Natural killer cell treated with Interleukin-12 subunit alpha and Interleukin-12 subunit beta and Interleukin-15 and Interleukin-18, amount 100 ng/mL, for 72 hours (primary cell): ENCODE measurements at places on chromosomes 5 and 9. TPM values are rescaled to one million over a fixed set of nuclear protein-coding genes. Genes with fewer than 3 reads are reported as not detected.

DNA sequence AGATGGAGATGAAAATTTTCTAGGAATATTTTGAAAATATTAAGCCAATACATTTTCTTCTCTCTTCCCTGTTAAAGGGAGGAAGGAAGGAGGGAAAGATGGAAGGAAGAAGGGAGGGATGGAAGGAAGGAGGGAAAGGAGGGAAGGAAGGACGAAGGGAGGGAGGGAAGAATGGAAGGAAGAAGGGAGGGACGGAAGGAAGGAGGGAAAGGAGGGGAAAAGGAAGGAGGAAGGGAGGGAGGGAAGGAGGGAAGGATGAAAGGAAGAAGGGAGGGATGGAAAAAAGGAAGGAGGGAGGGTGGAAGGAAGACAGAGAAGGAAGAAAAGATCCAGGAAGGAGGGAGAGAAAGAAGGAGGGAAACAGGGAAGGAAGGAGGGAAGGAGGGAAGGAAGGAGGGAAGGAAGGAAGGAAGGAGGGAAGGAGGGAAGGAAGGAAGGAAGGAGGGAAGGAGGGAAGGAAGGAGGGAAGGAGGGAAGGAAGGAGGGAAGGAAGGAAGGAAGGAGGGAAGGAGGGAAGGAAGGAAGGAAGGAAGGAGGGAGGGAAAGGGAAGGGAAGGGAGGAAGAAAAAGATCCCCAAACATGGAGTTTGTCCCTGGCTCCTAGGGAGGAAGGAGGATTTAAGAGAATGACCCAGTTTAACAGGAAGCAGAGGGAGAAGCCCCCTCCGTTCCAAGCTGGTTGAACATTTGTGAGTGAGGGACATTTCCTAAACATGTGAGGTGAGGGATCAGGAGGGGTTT, 70.3 kb upstream of the NEURL1B start:
- no peak overlapping the region for H3K4me3 ChIP-seq
- H3K27ac ChIP-seq, result no peak overlapping the region
- H3K36me3 ChIP-seq, result no peaks in the 10 kb centered on the region
- DNase-seq, result no peak

GRCh38 chr5:33403187-33403586, 37.6 kb upstream of the TARS1 start:
- no peaks in the 10 kb centered on the region for H3K36me3 ChIP-seq
- DNase-seq, result no peak
- H3K4me1 ChIP-seq, result no peaks in the 10 kb centered on the region
- H3K4me3 ChIP-seq, result no peak overlapping the region
- no peak overlapping the region for H3K27ac ChIP-seq
- peaks cover 29% of the 10 kb centered on the region for H3K27me3 ChIP-seq

Gene PTTG1
- 241 TPM for total RNA-seq

Gene BTNL8
- total RNA-seq, result not detected

DNA sequence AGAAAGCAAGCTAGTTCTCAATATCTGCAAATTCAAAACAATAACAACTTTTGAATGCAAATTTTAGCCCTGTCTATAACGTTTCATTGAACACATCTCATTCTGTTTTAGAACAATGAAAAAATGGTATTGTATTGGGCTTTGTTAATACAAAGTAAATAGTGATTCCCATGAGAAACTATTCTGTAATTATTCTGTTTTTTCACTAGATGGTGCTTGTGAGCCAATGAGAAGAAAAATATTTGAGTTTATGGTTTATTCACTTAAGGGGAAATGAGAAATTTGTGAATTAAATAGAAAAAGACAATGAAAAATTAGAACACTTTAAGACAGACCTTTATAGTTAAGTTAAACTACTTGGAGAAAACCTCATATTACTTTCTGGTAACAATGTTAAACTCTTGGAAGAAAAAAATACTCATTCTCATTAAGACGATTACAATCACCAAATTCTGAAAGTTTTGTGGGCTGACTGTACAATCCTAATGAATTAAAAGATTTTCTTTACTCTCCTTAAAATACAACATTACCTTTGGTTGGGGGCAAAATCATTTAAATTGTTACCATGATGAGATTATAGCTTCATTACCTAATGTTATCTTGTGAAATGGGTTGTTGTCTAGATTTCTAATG, 127.0 kb downstream of the NNT start:
- peaks cover 22% of the 10 kb centered on the region for H3K27me3 ChIP-seq
- DNase-seq, result no peak
- no peaks in the 10 kb centered on the region for H3K36me3 ChIP-seq
- no peaks in the 10 kb centered on the region for H3K4me1 ChIP-seq
- H3K4me3 ChIP-seq, result no peak overlapping the region

Gene ADAMTS12
- not detected for total RNA-seq

Gene RLN1
- total RNA-seq, result 1.1 TPM

Gene ADGRD2
- total RNA-seq, result not detected

DNA sequence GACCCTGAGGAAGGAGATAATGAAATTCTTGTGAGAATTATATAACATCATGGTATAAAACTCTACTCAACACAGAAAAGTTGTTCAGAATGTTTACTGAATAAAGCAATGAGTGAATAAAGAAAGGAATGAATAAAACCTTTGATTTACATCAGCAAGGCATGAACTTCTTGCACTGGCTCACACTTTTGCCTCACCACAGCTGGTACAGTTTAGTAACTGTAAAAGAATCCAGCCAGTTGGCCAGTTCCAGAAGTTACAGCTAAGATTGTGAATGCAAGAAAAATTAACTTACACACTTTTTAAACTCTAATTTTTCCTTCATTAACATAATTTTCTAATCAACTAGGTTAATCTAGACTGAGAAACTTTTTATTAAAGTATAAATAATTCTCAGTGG, 490.9 kb downstream of the NFIB start:
- no peak for DNase-seq
- H3K27ac ChIP-seq, result no peak overlapping the region
- no peaks in the 10 kb centered on the region for H3K4me1 ChIP-seq
- no peak overlapping the region for H3K4me3 ChIP-seq

Gene SPAG8
- 1.6 TPM for total RNA-seq

GRCh38 chr5:144659634-144660227, 489.1 kb downstream of the KCTD16 start:
- H3K27ac ChIP-seq, result no peak overlapping the region
- H3K27me3 ChIP-seq, result no peaks in the 10 kb centered on the region
- H3K36me3 ChIP-seq, result no peaks in the 10 kb centered on the region
- no peak for DNase-seq
- H3K4me1 ChIP-seq, result no peaks in the 10 kb centered on the region

DNA sequence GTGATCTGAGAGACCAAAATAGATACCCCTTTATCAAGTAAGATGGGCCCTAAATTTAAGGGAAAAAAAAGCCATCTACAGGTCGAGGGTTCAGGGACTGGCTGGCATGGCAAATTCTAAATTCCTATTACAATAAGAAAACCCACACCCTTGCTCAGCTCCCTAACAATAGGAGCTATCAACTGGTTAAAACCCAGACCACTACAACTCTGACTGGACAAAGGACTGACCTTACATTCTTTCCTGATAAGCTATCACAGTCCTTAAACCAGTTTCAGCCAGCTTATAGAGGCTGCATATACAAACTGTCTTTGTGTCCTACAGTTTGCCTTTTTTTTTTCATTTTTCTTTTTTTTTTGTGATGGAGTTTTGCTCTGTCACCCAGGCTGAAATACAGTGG, 803.6 kb downstream of the NR2F1-AS1 start:
- no peak overlapping the region for H3K27ac ChIP-seq
- H3K27me3 ChIP-seq, result no peaks in the 10 kb centered on the region
- no peak for DNase-seq
- no peak overlapping the region for H3K4me3 ChIP-seq
- no peaks in the 10 kb centered on the region for H3K36me3 ChIP-seq

GRCh38 chr5:4028384-4028783, 432.8 kb downstream of the IRX1 start:
- H3K27ac ChIP-seq, result no peak overlapping the region
- H3K4me3 ChIP-seq, result no peak overlapping the region
- no peak for DNase-seq
- no peaks in the 10 kb centered on the region for H3K27me3 ChIP-seq
- peaks cover 6% of the 10 kb centered on the region for H3K4me1 ChIP-seq

Gene CHSY3
- 0.19 TPM for total RNA-seq

Gene PKD2L2
- not detected for total RNA-seq

DNA sequence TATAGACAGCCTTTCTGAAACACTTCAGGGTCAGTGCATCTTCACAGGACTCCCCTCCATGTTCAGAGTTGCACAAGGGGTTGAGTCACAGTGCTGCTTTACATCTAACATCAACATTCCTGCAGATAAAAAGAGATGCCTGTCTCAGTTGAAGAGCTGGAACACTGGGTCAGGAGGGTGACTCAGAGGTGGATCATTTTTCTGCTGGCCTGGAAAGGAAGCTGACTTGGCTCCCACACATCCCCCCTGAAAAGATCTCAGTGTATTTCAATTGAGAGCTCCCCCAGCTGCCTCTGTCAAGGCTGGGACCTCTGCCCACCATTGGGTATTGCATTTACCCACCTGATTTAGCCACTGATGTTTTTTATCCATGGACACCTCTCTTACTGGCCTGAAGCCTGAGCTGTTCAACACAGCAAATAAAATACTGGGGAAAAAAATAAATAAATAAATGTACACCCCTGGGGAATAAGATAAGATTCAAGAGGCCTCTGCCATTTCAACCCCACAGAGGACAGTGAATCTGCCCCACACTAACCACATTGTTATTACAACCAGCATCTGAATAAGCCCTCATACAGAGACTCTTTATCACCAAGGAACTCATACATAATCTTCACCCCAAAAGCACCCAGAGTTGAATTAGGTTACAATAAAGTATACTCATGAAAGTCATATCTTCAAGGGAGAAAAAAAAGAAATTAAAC, 716.4 kb downstream of the SEMA5A start:
- no peak for DNase-seq
- no peak overlapping the region for H3K27ac ChIP-seq
- H3K27me3 ChIP-seq, result no peaks in the 10 kb centered on the region
- H3K4me3 ChIP-seq, result no peak overlapping the region
- H3K36me3 ChIP-seq, result peaks cover 4% of the 10 kb centered on the region

Gene ABO
- total RNA-seq, result 0.25 TPM

DNA sequence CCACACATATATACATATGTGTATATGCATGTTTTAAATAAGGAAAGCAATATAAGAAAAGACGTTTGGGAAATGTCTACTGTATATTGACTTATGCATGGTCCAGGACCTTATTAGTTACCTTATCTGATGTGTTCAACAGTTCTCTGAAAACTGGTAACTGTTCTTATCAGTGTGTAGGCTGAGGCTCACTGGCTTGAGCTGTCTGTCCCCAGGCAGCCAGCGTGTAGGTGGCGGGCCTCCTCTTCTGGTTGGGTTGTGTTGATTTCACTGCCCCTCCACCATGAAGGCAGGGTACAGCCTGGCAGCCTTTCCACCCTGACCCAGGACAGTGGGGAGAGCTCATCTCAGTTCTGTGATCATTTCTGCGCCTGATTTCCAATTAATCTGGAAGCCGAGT, 38.7 kb upstream of the SEMA4D start:
- no peaks in the 10 kb centered on the region for H3K27me3 ChIP-seq
- peak overlapping the region; percentile 91 for H3K27ac ChIP-seq
- DNase-seq, result peak; percentile 68
- H3K36me3 ChIP-seq, result peaks cover 6% of the 10 kb centered on the region
- H3K4me3 ChIP-seq, result peak overlapping the region; percentile 71

Gene TRAF1
- total RNA-seq, result 375 TPM

DNA sequence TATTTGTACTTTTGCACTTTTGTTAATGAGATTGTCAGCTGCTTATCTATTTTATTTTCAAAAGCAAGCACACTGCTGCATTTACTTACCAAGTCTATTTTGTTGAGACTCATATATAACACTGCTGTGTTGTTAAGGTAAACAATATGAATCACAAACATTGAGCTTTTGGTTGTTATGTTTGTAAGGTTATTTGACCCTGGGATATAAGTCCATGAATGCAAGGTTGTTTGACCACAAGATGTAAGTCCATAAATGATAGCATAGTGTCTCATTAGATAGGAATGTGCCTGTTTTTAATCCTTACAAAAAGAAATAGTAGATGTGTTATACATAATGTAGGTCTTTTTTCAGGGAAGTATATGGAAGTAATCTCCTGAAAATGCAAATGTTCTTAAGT, 845.9 kb downstream of the CDH9 start:
- H3K36me3 ChIP-seq, result peaks cover 15% of the 10 kb centered on the region
- no peak overlapping the region for H3K4me3 ChIP-seq
- H3K4me1 ChIP-seq, result no peaks in the 10 kb centered on the region
- no peaks in the 10 kb centered on the region for H3K27me3 ChIP-seq
- DNase-seq, result no peak
- no peak overlapping the region for H3K27ac ChIP-seq

DNA sequence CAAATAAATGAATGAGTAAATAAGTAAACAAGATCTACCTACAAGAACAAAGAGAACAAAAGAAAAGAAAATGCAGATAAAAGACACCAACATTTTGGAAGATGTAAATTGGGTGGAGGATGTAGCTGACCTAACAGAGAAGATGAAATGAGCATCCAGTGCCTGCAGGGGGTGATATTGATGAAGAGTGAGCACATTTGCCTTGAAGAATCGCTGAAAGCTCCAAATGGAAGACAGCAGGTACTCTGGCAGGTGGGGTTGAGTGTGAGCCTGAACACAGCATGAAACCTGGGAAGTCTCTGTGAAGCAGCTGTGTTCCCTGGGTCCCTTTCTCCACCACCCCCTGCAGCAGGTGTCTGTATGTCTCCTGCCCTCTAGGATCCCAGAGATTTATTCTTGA, 125.6 kb downstream of the NXNL2 start:
- H3K4me3 ChIP-seq, result no peak overlapping the region
- no peak for DNase-seq
- no peaks in the 10 kb centered on the region for H3K36me3 ChIP-seq
- H3K27ac ChIP-seq, result no peak overlapping the region
- H3K27me3 ChIP-seq, result peaks cover 5% of the 10 kb centered on the region
- no peaks in the 10 kb centered on the region for H3K4me1 ChIP-seq

- H3K4me1 ChIP-seq, result no peaks in the 10 kb centered on the region
- peaks cover 8% of the 10 kb centered on the region for H3K27me3 ChIP-seq
- H3K4me3 ChIP-seq, result no peak overlapping the region
These were observed 14.3 kb downstream of the PDE8B start for GRCh38 chr5:77224672-77225355.

Gene DDX4
- not detected for total RNA-seq

DNA sequence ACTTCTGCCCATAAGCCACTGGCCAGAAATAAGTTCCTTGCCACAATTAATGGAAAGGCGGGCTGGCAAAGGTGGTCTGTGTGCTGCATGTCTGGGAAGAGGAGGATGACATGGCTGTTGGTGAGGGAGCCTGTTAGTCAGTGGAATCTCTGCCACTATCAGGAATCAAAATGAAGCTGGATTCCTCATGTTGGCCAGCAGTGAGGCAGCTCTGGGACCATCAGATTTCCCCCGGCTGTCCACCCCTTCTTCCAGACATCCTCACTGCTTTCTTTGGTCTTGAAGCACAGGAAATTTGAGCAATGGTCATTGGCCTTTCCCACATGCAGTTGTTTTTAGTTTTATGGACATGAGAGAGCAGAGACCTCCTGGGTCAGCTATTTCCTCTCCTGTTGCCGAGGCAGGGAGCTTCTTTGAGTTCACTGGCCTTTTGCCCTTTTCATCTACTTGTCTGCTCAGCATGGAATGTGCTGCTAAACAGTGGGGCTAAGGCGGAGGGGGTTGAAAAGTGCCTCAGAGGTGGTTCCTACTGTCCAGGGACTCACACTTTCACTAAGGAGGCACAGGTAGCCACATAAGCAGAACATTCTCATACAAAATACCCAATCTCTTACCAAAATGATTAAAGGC, 34.8 kb upstream of the NEURL1B start:
- no peak overlapping the region for H3K27ac ChIP-seq
- H3K4me3 ChIP-seq, result no peak overlapping the region

Gene SLC34A1
- not detected for total RNA-seq

GRCh38 chr9:128892221-128892921, 10.4 kb downstream of the LRRC8A start:
- peaks cover 38% of the 10 kb centered on the region for H3K4me1 ChIP-seq
- H3K36me3 ChIP-seq, result no peaks in the 10 kb centered on the region
- peak overlapping the region; percentile 88 for H3K27ac ChIP-seq
- no peak for DNase-seq
- H3K4me3 ChIP-seq, result no peak overlapping the region

Gene ZFP62
- total RNA-seq, result 17.5 TPM

Gene KLF4
- total RNA-seq, result 0.98 TPM
